Smooth muscle cell of bladder (primary cell): ENCODE measurements at places on chromosomes 16 and 17. TPM values are rescaled to one million over a fixed set of nuclear protein-coding genes. Genes with fewer than 3 reads are reported as not detected.

The RNF222 gene
- total RNA-seq, result not detected in 2 replicates

The ATP1B2 gene
- total RNA-seq, result not detected in 2 replicates

The FNDC8 gene
- not detected in 2 replicates for total RNA-seq

The SLC5A11 gene
- under 0.01 TPM in 1 of 2 replicates, not detected in the other for total RNA-seq

The CCL3 gene
- not detected in 2 replicates for total RNA-seq

The MT1A gene
- total RNA-seq, result 0.28 TPM in 1 of 2 replicates, not detected in the other

The KRTAP9-2 gene
- total RNA-seq, result not detected in 2 replicates

The QRICH2 gene
- total RNA-seq, result 1.7 and 3.0 TPM in 2 replicates

The SDR42E1 gene
- total RNA-seq, result 0.09 and 0.14 TPM in 2 replicates

The LGALS9B gene
- total RNA-seq, result not detected in 2 replicates
